ENCODE measurements at places on chromosomes 6 and 20. TPM values are rescaled to one million over a fixed set of nuclear protein-coding genes. Genes with fewer than 3 reads are reported as not detected.

SDC4 gene
- 34.8 TPM for total RNA-seq

DNA sequence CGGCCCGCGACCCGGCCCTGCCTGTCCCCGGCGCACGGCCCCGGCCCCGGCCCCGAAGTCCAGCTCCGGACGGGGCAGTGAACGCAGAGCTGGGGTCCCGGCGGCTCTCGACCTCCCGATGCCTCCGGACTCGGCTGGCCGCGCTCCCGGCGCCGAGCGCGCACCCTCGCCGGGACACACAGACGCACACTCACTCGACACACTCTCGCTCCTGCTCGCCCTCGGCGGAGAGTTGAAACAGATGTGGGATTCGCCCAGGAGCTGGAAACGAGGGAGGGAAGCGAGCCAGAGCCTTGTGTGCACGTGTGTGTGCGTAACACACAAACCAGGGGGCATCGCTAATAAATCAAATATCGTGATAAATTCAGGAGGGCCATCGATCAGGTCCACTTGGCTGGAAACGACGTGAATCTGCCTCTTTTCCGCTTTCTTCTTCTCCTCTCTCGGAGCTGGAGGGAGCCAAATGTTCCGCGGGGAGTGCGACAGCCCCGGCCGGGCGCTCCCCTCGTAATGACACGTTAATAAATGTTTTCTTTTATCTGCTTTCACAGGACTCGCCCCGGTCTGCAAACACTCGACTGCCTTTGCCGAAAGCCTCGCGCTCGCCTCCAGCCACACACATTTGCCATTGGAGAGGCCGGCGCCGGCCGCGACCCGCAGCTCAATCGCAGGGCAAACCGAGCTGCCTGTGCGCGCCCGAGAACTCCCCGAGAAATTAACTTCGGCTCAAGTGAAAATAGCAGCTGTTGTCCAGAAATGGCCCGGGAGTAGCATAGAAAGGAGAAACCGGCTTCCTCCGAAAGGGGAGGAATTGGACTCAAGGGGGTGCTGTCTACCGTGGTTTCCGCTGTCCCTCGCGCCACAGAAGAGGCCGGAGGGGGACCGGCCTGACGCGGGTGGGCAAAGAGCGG is 828 bp upstream of the SULF2 start:
- DNase-seq: peak; percentile 90

- peak; percentile 79 for DNase-seq
These were observed 21.7 kb upstream of the OCSTAMP start for GRCh38 chr20:46572153-46572552.

DNA sequence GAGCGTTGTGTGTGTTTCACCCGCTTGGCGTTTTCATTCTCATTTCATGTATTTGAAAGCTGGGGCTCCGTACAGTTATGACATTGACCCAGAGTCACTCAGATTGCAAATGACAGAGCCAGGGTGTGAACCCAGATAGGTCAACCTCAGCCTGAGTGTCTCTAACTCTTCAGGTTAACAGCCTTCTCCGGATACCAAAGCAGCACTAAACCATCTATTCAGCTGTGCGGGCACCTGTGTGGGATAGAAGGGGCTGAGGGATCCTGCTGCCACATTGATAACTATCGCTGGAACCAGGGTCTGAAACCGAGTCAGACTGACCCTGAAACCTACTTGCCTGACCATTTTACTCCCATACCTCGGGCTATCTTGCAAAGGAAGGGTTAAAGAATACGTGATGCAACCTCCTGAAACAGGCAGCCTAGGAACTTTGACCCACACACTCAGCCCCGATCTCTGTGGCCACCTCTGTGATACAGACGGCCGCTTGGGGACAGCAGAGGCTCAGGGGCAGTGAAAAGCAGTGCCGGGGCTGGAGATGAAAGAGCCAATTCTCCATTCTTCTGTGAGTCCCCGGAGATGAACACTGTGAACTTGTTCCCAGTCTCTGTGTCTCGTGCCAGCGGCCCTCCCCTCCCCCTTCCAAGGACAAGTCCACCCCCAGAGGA is 233.5 kb upstream of the QKI start:
- peak; percentile 76 for DNase-seq

ANGPT4 gene
- total RNA-seq: not detected

PDCD2 gene
- 88.7 TPM for total RNA-seq
